CD4-positive, alpha-beta T cell treated with Interleukin-4 for 1 hour (primary cell): ENCODE measurements at places on chromosomes 12 and 14.

DNA sequence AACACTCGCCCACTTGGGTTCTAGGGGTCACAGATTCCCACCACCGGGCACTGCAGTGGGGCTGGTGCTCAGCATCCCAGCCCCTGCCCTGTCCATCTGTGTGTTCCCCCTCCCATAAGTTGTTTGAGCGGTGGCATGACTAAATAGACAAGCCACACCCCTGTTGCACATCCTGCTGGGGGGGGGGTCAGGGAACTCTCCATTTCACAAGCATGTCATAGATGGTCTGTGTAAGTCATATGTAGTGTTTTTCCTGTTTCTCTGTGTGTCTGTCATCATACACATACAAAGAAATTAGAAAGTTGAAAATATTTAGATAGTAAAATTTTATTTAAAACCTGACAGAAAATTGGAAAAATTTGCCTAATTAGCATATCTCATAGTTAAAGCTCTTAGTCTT, 270.2 kb downstream of the IPO8 start:
- no peak for DNase-seq

DNA sequence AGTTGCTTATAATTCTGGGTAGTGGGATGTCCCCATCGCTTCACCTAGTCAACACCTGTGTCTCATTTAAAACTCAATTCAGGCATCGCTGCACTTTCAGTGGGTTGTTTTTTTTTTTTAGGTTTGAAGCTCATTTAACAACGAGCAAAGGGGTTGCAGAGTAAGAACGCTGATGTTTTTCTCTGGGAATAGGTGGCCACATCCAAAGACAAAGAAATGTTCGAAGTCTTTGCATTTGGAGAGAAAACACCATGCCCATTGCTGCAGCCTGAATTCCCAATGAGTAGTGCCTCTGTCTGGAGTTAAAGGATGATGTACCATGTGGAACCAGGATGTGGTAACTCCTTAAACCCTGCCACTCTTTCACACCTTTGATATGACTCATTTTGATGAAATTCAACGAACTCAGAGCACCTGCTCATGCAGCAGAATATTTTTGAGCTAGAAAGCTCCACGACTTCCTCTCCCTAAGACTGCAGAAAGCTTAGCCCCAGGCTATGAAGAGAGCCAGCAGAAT, 35.1 kb upstream of the BATF start:
- no peak for DNase-seq

DNA sequence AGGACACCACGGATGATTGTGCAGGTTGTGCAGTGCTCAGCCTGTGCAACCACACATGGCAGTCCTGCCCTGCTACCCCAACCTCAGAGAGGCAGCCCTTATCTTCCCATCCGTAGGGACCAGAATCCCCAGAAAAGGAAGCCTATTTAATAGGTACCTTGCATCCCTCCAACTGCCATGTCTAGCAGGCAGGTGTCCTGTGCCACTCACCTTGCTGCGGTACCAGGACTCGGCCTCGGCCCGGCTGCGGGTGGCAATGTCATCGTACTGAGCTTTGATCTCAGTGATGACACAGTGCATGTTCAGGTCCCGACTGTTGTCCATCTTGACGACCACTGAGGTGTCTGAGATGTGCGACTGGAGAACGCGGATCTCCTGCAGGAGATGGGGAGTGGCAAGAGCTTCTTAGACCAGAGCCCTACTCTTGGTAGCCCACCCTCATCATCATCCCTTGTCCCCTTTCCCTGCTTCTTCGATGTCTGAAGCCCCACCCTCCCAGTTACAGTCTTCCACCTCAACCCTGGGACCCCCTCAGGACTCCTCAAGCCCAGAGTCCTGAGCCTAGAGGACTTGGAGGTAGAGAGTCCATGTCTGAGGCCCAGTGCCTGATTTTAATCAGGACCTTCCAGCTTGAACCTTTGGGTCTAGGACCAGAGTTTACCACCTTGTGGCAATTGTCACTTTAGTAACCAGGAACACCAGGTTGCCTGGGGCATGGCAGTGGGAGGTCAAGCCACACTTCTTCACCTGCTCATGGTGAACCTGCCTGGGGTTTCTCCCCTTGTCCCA, 20.5 kb downstream of the KRT7 start:
- no peak for DNase-seq

GRCh38 chr12:131882804-131883520, 11.5 kb upstream of the ULK1 start:
- DNase-seq: no peak

DNA sequence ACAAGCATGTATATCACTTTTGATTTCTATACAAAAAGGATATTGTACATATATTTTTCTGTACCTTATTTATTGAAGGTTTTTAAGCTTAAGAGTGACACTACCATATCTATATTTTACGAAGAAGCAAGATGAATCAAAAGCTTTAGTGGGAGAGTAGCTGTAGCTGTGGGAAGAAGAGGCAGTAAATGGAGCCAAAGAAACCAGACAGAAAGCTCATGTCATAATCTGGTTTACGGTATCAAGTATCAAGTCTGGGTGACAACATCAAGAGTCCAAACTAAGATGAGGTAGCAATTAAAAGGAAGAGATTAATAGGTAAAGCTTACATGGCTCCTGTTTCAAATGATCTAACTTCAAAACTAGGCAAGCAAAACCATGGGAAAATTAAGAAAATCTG, 54.8 kb downstream of the CEP83 start:
- no peak for DNase-seq

DNA sequence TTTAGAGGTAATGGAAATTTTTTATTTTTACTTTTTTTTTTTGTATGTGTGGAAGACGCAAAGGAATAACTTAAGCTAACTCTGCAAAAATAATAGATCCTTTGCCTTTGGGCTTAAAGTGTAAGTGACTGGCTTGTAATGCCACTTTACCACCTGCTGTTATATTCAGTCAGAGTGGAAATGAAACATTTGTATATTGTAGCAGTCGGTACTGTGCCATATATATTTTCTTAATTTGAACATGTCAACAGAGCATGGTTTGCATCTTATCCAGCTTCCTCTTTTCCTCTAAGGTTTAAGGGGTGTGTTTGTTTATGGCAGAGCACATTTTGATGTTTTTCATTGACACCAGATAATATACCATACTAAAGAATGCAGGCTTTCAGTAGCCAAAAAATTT, 176.6 kb downstream of the TRHDE start:
- DNase-seq: no peak

DNA sequence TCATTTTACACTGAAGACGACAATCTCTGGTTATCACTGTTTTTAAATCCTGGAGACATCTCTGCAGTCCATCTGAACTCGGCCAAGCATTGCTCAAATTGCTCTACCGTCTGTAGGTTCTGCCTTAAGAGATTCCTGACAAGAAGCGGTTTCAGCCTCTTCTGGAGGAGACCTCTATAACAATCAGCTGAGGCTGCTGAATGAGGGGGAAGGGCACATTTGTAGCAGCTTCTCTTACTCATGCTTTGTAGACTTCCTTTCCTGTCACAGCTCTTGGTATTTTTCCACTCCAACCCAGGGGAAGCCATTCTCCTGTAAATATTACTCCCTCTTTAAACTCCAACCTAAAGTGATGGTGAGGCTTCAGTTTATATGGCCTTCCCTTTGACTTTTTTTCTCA, 3.0 kb downstream of the ARG2 start:
- no peak for DNase-seq

DNA sequence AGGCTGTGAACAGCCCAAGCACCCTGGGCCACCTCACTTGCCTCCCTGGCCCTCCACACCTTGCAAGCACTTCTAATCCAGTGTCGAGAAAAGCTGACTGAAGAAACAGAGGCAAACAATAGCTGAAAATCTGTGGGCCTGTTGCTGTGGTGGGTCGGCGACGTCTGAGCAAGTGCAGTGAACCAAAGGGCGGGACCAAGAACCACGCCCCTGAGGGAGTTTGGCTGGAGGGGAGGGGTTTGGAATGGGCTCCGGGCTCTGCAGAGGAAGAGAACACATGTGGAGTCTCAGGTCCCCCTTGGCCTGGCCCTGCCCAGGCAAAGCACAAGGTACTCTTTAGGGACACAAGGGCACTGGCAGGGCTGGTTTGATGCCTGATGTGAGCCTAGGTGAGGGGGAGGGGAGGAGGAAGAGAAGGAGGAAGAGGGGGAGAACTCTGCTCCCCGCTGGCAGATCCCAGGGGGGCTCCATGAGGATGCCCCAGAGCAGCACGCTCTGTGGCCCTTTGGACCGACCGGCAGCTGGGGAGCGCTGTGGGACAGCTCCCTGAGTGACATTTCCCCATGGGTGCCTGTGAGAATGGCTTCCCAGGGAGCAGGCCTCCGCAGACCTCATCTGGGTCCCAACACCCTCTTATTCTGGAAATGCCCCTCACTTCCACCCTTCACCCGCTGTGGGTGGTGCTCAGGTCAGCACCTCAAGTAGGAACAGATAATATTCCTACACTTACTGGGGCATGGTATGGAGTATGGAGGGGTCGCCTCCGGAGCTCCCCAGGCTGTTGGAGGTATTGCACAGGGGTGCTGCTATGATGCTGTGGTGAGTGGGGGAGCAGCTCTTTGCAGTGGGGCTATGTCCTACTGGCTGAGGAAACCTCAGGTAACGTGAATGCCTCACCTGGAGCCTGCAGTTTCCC, 85.5 kb downstream of the CPSF2 start:
- no peak for DNase-seq

DNA sequence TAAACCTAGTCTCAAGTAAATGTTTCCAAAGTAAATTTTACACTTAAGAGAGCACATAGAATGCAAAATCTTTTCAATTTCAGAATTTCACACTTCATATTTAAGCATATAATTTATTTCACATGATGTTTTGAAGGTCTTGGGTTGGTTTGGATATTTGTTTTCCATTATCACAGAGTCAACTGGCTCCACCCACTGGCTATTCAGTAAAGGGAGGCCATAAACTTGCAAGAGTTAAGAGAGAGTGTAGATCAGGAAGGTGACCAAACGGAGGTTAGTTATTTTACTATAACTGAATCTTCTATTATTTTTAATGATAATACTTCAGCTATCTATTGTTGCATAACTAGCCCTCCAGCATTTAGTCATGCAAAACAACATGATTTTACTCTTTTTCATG, 6.2 kb upstream of the CPNE8 start:
- no peak for DNase-seq

GRCh38 chr12:57813971-57814772, 4.4 kb downstream of the AVIL start:
- DNase-seq: no peak
